ENCODE measurements at places on chromosomes 5 and 9.

DNA sequence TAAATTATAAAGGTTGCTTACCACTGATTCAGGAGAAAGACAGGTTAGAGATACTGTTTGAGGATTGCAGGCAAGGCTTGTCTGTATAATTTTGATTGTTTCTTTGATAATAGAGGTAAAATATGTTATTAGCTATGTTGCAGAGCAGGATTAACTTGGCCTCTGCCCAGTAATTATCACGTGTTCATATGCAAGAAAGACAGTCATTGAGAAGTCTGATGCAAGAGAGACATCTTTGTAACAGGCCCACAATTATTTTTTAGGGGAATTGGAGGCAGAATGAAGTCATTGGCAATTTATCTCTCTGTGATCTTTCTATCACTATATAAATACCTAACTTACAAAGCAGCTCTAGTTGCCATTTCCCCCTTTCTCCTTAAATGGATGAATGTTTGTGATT lies 46.0 kb downstream of the SLC44A1 start:
- DNase-seq = no peak

- DNase-seq = peak; percentile 2
Measured at GRCh38 chr5:152379331-152379730, 25.7 kb downstream of the NMUR2 start.

DNA sequence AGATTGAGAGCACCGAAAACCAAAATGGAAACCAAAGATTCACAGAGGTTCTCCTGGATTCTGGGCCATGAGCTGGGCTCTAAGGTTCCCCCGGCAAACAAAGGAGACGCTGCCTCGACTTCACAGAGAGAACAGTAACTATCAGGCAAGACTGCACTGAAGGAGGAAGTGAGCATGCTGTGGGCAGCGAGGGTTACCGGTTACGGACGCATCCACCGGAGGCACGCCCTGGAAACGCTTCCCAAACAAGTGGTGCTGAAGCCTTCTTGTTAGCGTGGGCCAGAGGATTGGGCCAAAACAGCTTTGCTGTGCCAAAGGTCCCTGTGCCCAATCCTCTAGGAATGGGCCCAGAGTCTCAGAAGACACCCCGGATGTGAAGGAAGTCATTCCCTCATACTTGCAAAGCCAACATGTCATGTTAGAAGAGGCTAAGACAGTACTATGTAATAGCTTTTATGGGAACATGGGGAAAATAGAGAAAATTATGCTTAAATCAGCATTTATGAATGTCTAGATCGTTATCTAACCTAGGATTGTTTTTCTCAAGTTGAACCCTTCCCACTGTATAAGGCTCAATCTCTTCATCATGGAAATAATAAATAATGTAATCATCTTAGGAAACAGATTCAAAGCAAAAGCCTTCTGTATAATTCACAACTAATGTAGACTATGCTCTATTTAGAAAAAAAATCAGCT lies 145.4 kb downstream of the GABBR2 start:
- DNase-seq = no peak

DNA sequence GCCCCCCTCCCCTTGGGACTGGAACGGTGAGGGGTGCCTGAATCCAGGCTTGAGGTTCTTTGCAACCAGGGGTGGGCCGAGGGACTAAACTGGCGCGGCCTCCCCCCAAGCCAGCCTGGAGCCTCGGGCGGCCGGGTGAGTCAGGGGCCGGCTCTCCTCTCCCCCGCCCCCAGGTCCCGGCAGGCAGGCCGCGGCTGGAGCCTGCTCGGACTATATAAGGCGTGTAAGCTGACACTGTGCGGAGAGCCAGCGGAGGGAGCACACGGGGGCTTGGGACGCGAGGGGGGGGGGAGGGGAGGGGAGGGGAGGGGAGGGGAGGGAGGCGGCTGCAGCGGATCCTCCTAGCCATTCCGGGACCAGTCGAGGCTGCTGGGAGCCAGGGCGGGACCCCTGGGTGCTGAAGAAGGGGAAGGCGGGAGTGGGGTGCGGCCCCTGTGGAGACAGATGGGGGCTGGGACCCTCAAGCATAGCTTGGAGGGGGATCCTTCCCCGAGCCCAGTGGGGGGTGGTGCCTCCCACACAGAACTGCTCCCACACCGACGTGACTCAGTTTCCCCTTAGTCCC lies 595 bp downstream of the PDLIM7 start:
- peak; percentile 68 for DNase-seq

- peak; percentile 18 for DNase-seq
Measured at GRCh38 chr5:72355706-72356299, 35.6 kb downstream of the PTCD2 start.

- no peak for DNase-seq
Measured at GRCh38 chr9:104960662-104961061, 32.7 kb upstream of the ABCA1 start.

- DNase-seq = no peak
Measured at GRCh38 chr5:149203921-149204441, 62.7 kb downstream of the ABLIM3 start.

DNA sequence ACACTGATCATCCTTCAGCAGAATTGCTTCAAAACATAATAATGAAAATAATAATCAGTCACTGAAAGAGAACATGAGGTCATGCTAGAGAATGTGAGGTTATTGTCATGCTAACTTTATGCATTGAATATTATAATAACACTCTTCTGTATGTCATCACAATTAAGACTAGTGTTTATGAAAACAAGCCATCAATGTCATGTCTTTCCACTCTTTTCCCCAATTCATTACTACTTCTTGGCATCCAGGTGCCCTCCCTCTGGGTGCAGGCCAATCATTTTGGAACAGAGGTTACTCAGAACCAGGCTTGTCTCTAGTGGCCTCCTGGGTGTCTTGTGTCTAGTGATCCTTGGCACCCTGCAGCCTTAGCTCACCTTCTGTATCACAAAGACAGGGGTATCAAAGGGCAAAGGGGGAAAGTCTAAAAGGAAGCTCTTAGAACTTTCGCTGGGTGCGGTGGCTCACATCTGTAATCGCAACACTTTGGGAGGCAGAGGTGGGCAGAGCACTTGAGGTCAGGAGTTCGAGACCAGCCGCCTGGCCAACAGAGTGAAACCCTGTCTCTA lies 217.6 kb upstream of the PIK3R1 start:
- no peak for DNase-seq

Data from hematopoietic multipotent progenitor cell treated with erythropoietin and hydrocortisone succinate and interleukin-3 and kit ligand, for 4 days (in vitro differentiated cells).